Activated naive CD8-positive, alpha-beta T cell treated with anti-CD3 and anti-CD28 coated beads for 36 hours (primary cell): ENCODE measurements at places on chromosomes 5 and 9.

- DNase-seq: no peak
These were observed 406.5 kb upstream of the EDIL3 start for GRCh38 chr5:84791138-84791537.

DNA sequence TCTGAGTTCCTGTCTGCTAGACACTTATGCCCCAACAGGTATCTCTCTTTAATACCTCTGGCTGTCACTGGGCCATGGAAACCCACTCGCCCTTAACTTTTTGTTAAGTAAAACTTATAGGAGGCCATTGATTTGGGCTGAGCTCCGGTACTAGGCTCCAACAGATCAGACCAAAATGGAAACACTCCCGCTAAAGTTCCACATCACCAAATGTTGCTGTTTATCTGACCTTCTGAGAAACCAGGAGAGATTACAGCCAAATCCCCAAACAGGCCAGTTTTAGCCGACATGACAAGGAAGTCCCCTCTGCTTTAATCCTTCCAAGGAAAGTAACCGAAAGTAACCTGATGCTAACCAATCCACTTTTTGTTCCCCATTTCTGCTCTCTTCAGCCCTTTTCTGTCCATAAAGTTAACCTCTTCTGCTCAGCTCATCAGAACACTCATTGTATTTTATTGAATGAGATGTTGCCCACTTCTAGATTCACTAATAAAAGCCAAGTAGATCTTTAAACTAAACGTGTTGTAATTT, 115.2 kb upstream of the LHFPL2 start:
- DNase-seq: no peak

DNA sequence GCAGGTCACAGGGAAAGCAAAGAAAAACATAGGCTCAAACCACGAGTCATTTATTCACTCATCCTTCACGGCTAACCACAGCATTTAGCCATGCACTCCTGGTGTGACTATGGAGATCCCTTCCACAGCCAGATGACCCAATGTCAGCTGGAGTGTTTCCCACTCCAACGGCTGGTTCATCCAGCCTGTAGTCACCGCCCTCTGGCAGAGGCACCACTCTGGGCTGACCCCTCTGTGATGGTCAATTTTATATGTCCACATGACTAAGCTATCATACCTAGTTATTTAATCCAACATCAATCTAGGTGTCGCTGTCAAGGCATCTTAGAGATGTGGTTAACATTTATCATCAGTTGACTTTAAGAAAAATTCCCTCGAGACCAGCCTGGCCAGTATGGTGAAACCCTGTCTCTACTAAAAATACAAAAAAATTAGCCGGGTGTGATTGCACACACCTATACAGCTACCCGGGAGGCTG, 9.5 kb upstream of the PHF19 start:
- no peak for DNase-seq

DNA sequence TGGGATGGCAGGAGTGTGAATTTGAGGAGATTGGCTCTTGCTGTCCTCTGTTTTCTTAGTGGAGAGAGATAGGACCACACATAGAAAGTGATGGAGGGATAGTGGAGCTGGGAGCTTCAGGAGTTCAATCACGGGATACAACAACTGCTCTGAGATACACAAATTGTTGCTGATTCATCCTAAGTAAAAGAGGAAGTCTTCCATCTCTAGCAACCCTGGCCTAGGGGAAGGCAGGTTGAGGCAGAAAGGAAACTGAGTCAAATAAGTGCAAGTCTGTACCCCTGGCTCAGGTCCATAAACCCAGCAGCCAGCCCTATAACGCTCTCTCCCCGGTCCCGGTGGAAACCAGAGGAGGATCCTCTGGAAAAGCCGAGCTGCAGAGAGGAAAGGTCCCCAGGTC, 97.7 kb downstream of the ADCY2 start:
- no peak for DNase-seq

- DNase-seq: no peak
These were observed 22.4 kb downstream of the MAP1B start for GRCh38 chr5:72129725-72130124.

DNA sequence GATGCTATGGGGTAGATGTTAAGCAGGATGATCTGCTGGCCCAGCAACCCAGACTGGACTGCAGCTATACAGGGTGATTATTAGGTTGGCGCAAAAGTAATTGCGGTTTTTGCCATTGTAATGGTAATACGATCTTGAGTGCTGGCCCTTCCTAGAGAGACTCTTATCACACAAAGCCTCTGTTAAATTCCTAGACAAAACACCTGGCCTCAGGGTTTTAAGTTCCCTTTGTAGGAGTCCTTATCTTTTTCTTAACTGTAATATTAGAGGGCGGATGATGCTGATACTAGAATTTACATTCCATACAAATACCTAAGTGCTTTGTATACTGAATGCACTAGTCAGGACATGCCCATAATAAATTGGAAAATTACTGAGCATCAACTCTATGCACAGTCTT, 222.2 kb downstream of the NDUFS4 start:
- DNase-seq: no peak

DNA sequence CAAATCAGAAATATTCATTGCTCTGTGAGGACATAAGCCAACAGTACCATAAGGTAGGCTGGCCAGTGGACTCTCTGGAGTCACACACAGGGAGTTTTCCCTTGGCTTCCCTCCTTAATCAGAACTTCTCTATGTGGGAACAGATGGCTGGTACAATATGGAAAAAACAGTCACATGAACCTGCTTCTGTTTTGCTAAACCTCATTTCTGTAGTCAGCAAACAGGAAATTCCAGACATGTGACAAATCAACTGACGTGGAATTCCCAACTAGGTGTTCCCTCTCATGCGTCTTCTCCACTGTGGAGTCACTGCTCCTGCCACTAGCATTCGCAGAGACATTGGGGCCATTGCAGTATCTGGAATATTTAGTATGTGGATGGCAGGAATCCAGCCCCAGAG, 617.6 kb downstream of the KIF4B start:
- DNase-seq: no peak

- no peak for DNase-seq
These were observed 480.8 kb downstream of the CDH12 start for GRCh38 chr5:22372376-22372775.

DNA sequence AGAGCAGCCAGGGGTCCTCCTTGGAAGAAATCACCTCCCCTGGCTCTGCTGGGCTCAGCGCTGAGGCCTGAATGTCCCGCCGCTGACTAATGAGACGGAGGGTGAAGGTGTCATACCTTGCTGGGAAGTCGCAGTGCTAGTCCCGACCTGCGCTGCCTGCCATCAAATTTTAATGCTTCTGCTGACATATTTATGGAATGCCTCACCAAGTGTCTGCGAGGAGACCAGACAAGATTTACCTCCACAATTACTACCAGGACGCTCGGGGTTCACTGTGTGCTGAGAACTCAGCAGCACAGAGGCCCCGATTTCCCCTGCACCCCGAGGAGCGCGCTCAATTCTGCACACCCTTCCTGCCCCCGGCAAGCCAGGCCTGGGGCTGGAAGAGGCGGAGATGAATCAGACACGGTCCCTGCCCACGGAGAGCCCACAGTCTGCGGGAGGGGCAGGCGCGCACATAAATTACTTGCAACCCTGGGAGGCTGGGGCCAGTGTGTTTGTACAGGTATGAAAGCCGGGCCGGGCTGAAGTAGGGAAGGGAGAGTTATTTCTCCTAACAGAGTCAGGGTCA, 175.2 kb downstream of the PAX5 start:
- no peak for DNase-seq
